ENCODE measurements at places on chromosomes 16 and 17.

GRCh38 chr16:65509172-65509571 is 387.3 kb upstream of the CDH11 start:
- no peak for DNase-seq

- DNase-seq: no peak
These were observed 209.3 kb downstream of the HS3ST3B1 start for GRCh38 chr17:14510136-14510535.

DNA sequence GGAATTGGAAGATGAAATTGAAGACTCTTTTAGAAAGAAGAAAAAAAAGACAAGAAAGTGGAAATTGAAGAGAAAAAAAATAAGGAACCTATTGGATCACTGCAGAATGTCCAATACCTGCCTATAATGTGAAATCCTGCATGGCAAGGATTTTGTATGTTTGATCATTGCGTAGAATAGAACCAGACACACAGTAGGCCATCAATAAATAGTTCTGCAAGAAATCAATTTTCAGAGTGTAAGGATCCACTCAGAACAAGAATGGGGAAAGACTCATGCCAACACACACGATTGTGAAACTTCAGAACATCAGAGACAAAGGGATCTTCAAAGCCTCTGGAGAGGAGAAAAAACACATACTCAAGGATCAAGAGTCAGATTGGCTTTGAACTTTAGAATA is 39.7 kb upstream of the DHX40 start:
- DNase-seq: no peak

DNA sequence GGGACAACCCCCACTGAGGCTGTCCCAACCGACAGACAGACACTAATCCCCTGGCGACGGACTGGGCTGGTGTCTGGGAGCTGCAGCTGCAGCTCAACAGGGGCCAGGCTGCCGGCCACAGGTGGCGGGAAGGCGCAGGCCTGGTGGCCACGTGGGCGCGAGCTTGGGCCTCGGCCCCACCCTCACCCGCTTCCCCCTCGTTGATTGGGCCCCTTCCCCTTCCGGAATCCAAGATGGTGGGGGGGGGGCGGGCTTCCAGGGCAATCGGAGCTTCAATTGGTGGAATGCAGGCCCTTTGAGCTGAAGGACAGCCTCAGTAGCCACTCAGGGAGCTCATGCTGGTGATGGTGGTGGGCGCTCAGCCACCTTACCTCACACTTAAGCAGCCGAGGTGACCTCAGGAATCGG is 8.7 kb upstream of the TBX4 start:
- DNase-seq: no peak

DNA sequence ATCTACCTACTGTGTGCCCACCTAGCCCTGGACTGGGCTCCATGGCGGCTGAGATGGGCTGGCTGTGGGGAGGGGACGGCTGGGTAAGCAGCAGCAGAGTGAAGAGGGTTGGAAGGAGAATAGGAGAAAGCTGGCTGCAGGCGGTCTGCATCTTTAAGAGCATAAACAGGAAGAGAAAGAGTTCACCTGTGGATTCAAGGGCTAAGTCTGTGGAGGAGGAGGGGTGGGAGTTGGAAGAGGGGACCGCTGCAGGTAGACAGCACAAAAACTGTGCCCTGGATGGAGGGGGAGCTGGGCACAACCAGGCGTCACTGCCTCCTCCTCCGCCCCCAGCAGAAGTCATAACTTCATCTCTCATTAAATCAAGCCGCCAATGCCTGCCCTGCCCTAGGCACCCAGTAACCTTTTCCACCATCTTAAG is 677 bp downstream of the SLC13A2 start:
- no peak for DNase-seq

DNA sequence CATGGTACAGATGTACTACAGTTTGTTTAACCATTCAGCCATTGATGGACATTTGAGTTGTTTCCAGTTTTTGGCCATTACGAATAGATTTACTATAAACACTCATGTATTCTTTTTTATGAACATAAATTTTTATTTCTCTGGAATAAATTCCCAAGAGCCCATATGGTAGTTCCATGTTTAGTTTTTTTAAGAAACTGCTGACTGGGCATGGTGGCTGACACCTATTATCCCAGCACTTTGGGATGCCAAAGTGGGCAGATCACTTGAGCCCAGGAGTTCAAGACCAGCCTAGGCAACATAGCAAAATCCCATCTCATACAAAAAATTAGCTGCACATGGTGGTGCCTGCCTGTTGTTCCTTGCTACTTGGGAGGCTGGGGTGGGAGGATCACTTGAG is 30.3 kb downstream of the PRAC1 start:
- no peak for DNase-seq

DNA sequence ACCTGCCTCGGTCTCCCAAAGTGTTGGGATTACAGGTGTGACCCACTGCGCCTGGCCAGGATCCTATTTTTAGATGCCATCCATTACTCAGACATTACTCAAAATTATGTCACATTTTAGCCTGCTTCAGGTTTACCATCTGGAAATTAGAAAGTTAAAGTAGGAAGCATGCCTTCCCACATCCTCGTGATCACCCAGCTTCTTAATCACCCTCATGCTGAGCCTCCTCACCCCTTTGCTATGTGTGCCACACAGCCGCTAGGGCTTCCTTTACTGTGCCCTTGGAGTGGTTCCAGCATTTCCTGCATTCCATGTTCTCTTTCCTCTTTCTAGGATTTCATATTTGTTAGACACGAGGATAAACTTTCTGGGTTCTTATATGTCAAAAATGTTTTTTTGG is 9.3 kb downstream of the ADORA2B start:
- peak; percentile 67 for DNase-seq

DNA sequence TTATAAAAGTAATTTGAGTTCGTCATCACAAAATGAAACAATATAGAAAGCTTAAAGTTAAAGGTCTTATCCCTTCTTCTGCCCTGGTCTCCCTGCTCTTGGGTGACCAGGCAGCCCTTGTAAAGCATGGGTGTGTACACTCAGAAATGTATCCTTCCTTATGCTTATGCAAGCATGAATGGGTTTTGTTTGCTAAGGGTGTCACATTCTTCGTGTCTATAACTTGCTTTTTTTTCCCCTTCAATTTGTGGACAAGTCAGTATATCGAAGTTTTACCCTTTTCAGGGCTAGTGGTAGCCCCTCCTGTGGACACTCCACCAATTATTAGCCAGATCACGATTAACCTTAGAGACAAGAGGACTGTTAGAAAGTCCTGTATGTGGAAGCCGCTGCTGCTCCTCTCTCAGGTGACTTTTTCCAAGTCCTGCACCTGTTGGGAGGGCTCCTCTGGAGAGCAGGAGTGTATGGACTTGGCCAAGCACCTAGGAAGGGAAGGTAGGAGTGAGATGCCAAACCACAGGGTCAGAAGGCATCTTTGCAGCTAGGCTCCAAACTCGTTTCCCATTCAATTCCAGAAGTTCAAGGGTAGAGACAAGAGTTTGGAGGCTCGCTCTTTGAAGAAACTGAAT is 50.9 kb downstream of the LDHD start:
- no peak for DNase-seq

DNA sequence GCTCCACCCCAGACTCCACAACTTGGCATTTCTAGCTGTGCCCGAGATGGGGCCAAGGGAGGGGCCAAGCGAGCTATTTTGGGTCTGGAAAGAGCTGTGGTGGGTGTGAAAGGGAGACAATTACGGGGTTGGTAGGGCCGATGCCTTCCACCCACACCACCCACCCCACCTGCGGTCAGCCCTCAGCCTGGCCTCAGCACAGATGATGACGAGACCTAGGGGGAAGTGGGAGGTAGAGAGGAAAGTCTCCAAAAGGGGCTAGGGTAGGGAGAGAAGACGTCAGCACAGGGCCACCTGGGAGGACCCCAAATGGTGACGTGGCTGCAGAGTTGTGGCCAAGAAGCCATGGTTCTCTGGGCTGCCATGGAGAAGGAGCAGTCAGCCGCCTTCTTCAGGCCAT is 83.1 kb downstream of the SDK2 start:
- no peak for DNase-seq

GRCh38 chr17:77847221-77848085 is 111.0 kb upstream of the TNRC6C start:
- DNase-seq: no peak

DNA sequence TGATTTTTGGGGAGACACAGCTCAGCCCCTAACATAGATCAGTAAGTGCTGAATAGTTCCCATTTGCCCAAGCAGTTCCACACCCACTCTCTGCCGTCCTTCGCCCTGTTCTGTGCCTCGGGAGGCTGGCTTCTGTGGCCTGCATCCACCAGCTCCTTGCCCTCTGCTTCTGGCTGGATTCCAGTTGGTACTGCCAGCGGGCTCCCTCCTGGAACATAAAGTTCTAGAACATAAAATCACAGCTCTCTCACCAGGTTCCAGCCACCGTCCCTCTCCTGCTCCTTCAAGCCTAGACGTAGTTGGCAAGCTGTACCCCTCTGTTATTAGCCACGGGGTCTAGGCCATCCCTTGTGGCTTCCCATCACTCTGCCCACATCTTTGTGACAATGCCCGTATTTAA is 3.9 kb upstream of the MRPS23 start:
- DNase-seq: no peak

- peak; percentile 91 for DNase-seq
These were observed 6.0 kb upstream of the RNF213 start for GRCh38 chr17:80254396-80255251.

Data from urothelium cell line (cell line).